ENCODE measurements at places on chromosomes 1 and 21.

- DNase-seq = peak; percentile 63
Measured at GRCh38 chr21:26965907-26966581, 844 bp downstream of the ADAMTS5 start.

- DNase-seq = no peak
Measured at GRCh38 chr1:81670286-81670685, 130.4 kb upstream of the ADGRL2 start.

GRCh38 chr1:100657876-100658715 is 61.4 kb upstream of the VCAM1 start:
- no peak for DNase-seq

GRCh38 chr1:234666761-234667160 is 56.8 kb upstream of the IRF2BP2 start:
- no peak for DNase-seq

DNA sequence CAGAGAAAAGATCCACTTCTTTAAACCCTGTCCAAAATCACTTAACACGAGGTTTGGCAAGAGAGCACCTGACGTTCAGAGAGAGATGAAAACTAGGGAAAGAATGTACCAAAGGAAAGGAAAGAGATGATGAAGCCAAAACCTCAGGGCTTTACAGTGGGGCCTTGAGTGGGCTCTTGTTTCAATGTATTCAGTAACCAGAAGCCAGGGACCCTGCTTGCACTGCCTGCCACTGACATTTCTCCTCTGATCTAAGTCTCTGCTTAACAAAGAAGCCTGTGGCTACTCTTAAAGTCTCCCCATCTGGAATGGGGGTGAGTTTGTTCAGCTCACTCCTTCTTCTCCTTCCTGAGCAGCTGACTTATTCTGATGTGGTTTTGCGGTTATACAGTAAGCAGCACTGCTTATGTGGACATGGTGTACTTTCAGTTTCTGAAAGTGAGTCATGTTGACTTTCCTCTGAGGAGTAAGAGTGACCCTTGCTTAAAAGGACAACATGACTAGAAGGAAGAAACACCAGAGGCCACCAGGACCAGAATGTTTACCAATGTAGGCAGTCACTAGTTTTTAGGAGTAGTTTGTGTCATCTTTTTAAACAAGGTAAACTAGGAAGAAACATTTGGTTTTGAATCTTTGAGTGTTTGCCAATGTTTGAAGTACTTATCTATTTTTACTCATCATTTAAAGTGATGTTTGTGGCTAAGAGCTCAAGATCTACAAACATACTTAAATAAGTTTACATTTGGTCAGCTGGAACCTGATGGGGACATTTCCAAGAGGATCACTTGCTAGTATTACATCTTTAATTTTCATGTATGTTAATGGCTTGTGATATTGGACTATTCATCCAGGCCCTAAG is 87.4 kb downstream of the FASLG start:
- DNase-seq = no peak

- DNase-seq = no peak
Measured at GRCh38 chr1:155526356-155526755, 36.2 kb downstream of the ASH1L start.

GRCh38 chr1:234871710-234872271 is 256.8 kb downstream of the TOMM20 start:
- DNase-seq = no peak

DNA sequence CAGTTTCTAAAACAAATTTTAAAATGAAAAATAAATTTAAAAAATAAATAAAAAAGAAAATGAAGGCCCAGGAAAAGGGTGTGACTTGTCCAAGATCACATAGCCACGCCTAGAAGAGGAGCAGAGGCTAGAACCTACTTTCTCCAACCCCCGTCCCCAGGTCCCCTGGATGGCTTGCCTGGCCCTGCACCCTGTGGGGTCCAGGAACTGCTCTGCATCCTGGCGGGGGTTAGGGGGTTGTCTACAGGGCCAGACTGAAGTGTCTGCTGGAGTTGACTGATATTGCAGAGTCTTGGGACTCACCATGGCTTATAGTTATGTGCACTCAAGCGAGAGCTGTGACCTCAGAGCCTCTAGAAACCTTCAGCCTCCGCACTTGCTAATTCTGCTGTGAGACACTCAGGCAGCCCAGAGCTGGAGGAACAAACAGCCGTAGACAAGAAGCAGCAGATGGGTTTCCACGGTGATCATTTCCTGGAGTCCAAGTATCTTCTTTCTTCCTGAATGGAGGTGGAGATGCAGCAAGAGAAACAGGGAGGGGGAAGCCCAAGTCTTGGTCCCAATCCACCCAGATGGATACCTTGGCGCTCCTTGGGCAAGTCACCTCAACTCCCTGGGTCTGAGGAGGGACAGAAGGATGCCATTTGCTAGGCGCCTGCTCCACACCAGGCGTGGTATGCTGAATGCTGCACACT is 5.2 kb upstream of the EXTL1 start:
- DNase-seq = no peak

DNA sequence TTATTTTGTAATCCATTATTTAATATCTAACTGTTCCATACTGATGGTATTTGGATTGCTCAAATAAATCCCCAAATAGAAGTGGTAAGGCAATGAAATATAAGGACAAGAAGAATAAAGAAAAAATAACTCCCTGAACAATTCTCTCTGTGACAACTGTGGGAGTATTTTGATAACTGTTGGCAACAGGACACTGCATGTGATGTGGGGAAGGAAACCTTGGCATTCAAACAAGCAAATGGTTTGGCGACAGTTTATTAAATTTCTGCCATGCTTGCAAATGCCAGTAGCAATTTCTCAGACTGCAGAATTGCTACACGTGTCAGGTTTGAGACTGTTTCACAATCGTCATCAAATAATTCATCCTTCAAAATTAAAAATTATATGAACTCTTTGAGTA is 8.6 kb upstream of the MRPL39 start:
- no peak for DNase-seq

- no peak for DNase-seq
Measured at GRCh38 chr1:24778141-24778540, 32.9 kb downstream of the CLIC4 start.

GRCh38 chr1:43473463-43473862 is 19.7 kb upstream of the HYI start:
- no peak for DNase-seq

DNA sequence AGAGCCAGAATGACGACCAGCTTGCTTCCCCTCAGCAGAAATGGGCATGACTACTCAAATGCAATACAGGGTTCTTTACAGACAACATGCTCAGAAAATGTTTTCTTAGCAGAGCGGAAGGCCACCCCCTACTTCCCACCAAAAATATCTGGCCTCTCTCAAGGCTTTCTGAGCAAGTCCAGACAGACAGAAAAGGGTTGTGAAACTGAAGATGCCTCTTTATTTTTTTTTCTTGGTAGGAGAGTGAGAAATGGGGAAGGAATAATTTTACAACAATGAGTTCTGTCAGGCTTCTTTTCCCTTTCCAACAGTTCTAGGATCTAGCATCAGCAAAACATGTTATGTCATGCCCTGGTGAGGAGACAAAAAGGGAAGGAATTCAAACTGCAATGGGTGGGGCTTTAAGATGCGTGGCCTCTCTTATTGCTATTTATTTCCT is 172.0 kb upstream of the CAMK1G start:
- no peak for DNase-seq

DNA sequence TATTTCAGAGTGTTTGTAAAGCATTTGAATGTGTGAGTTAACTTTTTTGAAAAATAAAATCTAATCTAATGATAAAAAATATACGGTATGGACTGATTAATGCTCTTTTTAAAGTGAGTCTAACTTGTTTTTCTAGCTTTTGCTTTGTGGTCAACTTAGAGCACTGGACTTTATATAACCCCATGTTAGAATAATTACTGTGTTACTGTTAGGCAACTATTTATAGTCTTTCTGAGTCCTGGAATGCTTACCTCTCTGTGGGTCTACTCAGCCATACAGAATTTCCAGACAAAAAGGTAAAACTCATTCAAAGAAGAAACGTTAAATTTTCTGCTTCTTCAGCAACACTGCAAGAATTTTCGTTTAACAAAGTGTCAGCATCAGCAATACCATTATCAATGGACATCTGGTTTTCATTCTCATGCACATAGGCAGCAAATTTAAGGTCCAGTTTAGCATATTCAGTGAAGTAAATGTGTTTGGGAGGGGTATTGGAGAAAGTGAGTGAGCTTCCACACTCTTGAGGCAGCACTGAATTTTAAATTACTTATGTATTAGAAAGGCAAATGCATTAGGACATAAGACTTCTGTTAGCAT is 664.7 kb upstream of the NEGR1 start:
- no peak for DNase-seq

DNA sequence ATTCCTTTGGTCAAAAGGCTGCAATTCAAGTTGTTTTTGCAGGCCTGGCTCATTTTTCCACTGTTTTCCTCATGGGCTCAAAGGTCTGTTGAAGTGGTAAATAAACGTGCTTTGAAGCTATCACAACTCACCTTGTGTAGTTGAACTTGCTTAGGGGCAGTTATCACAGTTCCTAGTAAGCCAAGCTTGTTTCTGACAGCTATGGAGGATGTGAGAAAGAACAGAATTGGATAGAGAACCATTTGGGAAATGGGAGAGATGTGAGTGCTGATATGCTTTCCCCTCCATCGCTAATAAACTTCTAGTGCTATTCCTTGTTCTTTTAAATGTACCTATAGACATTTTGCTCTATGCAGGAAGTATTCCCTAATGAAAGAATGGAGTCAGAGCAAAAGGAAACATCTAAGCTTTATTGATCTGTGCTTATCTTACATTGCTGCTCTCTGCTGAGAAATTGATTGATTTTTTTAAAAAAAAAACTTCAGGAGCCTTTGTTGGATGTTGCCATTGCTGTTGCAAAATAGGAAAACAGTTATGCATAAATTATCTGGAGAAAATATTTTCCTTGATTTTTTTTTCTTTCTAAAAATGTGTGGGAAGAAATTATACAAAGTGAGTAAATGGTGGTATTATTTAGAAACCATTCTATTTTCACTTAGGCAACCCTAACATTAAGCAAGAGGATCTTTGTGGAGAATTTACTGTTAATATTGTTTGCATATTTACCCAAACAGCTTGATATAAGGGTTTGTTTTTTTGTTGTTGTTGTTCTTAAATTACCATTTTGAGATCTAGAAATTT is 118.2 kb downstream of the MAGI3 start:
- no peak for DNase-seq

DNA sequence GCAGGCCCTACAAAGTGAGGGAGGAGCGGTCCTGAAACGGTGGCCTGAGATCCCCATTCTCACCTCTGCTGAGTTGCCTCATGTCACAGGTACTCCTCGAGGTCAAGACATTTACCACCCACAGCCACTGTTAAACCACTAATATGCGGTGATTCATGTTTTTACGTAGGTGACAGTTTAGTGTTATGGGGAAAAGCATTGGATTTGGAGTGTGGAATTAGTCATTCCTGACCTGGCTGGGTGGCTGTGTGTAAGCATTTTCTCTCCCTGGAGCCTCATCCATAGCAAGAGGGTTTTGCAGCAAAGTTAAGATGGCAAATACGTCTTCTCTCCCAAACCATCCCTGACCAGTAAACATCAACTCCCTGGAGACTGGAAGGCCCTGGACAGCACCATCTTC is 57.8 kb upstream of the KCNJ6 start:
- DNase-seq = no peak

GRCh38 chr1:31183126-31183525 is 56.6 kb downstream of the NKAIN1 start:
- no peak for DNase-seq

GRCh38 chr1:100539836-100540536 is 2.0 kb downstream of the GPR88 start:
- DNase-seq = peak; percentile 59

GRCh38 chr1:165828669-165829329 is 1.4 kb downstream of the UCK2 start:
- peak; percentile 85 for DNase-seq

GRCh38 chr1:227887697-227888403 is 59.9 kb downstream of the WNT9A start:
- peak; percentile 70 for DNase-seq

GRCh38 chr1:210214573-210215409 is 17.8 kb upstream of the SERTAD4 start:
- peak; percentile 27 for DNase-seq

DNA sequence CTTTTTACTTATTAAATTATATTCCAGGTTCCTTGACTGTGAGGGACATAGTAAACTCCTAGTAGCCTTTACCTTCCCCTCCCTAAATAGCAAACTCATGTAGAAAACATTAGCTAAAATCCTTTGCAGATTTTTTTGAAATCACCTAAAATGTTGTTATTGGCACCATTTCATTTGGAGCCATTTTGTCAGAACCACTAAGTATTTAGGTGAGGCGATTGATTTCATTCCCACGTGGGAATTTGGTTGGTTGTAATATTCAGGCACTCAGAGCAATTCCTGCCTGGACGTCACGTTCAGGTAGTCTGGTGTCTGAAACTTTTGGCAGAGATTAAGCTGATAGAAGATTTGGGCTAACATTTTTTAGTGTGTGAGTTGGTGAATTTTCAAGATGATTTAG is 84.3 kb downstream of the CAMTA1 start:
- no peak for DNase-seq

DNA sequence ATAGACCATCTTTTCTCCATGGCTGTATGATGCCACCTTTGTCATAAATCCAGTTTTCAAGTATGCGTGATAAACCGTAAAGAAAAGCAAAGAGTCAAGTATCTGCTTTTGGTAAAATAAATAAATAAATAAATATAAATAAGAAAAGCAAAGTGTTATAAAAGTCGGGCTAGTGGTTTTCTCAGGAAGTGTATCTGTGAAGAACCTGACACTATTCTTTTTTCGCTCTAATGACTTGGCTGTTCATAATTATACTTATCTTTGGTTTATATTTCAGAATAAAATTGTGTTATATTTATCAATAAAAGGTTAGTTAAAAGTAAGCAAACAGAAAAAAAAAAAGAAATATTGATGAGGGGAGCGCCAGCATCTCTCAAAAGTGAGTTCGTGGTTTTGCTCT is 594 bp upstream of the EXO5 start:
- no peak for DNase-seq

- no peak for DNase-seq
Measured at GRCh38 chr1:15923241-15923640, 52.7 kb downstream of the ZBTB17 start.

DNA sequence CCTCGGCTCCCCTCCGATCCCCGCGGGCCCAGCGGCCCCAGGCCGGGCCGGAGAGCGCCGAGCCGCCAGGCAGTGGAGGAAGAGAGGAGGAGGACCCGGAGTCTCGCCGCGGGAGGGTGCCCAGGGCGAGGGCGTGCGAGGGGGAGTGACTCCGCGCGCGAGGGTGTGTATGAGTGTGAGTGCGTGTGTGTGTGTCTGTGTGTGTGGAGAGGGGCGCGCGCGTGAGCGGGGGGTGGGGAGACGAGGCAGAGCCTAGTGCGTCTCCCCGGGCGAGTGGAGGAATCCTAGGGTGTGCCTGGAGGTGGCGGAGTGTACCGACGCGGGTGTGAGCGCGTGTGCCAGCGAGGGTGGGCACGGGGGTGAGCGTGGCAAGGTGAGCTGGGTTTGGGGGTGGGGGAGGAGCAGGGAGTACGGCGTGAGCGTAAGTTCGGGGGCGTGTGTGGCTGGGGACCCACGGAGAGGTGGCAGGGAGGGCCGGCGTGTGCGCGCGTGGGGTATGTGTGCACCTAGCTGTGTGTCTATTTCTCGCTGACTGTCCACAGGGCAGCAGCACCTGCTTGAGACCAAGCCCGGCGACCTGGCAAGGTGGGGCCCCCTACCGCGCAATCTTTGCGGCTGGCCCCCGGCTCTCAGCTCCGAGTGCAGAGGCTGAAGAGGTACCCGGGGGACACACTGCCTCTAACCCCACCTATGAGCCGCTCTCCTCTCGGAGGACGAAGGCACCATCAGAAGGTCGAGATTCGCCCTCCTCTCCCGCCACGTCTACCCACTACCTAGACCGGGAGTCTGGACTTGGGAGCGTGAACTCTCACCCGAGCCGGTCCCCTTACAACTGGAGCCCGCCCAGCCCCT is 784 bp upstream of the KCND3 start:
- DNase-seq = no peak

All from ELF-1 (cell line).